ENCODE measurements at places on chromosomes 5 and 9.

- DNase-seq, result no peak
Measured at GRCh38 chr9:89433826-89434225, 64.1 kb downstream of the SEMA4D start.

DNA sequence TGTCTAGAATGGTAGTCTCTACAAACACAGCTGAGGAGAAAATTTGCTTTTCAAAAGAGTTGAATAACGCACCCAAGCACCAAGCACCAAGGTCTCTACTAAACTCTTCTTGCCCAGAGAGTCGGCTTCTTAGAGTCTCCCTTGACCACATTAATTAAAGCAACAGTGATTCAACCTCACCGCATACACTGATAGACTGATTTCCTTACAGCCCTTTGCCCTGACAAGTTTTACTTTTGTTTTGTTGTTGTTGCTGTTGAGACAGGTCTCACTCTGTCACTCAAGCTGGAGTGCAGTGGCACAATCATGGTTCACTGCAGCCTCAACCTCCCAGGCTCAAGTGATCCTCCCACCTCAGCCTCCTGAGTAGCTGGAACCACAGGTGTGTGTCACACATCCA lies 1035.7 kb upstream of the DMAC1 start:
- DNase-seq, result no peak

DNA sequence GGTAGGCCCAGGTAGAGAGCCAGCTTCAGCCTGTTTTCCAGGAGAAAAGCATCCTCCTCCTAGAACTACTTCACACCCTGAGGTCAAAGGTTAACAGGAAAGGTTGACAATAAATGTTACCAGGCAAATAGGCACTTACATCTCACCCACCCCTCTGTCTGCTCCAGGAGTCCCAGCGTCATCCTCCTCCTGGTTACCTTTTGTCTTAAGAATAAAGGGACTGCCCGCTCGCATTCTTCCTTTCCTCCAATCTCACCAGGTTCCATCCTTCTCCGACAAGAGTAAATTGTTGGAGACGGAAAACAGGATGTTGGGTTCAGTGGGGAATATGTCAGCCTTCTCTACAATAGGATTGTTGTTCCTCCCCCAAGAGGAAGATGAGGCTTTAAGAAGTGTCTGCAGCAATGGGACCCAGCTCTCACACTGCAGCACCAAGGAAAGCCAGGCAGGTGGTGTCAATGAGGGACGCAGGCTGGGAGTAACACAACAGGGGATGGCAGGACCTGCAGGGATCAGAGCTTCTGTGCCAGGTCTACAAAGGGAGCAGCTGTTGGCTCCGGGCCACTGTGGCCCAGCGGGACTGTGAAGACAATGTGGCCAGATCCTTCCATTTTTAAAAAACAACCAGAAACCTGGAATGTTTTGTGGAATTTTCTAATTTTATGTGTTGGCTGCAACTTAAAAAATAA lies 29.0 kb downstream of the FAT2 start:
- no peak for DNase-seq

DNA sequence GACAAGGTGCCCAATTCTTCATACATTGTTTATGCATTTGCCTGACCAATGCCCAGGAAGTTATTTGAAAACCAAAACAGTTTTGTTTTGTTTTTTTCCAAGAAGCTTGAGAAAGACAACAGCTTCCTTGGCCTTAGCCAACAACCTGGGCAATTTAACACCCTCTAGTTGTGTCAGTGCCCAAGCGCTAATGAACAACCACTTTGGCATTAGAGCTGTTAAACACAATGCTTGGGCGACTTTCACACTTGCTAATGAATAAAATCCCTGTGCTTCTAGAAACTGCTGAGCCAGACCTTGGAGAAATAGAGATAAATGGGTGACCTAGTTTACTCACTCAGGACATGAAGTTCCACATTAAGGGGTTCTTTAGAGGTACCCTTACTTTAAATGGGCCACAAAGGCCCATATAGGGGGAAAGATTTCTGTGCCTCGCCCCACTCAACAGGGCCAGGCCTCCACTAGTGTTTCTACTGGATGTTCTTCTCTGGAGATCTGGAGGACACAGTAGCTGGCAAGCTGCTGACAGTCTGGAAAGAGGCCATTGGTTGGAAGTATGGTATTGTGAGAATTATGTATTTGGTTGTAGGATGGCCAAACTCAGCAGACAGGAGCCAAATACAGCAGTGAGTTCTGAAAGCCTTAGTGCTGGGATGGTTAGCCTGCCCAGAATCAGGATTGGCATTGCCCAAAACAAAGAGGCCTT lies 179.8 kb downstream of the DOCK8 start:
- peak; percentile 55 for DNase-seq

DNA sequence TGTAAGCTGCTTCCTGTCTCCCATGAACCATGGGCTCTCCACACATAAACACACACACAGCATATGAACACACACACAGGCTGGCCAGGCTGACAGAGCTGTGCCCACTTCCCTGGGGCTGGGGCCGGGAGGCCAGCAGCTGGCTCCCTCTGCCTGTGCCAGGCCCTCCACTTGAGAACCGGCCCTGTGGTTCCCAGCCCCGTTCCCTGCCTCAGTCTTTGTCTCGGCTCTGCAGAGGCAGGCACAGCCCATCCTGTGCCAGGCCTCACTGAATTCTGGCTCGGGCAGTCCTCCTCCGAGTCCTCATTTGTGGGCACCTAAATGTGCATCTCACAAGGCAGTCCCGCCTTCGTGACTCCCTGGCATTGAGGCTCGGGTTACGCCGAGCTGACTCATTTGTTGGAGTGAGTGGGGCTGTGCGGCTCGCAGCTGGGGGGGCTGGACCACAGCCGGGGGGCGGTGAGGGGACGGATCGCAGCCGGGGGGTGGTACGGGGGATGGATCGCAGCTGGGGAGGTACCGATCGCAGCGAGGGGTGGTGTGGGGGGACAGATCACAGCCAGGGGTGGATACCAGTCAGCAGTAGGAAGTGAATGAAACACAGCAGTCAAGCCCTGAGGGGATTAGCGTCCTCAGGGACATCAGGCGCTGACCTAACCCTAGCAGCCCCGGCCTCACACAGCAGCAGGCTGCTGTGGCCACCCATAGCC lies 72.3 kb downstream of the PSMB7 start:
- DNase-seq, result peak; percentile 66

- DNase-seq, result no peak
Measured at GRCh38 chr9:111078391-111079038, 40.2 kb upstream of the LPAR1 start.

GRCh38 chr5:132023258-132024116 lies 12.0 kb upstream of the ACSL6 start:
- DNase-seq, result no peak

DNA sequence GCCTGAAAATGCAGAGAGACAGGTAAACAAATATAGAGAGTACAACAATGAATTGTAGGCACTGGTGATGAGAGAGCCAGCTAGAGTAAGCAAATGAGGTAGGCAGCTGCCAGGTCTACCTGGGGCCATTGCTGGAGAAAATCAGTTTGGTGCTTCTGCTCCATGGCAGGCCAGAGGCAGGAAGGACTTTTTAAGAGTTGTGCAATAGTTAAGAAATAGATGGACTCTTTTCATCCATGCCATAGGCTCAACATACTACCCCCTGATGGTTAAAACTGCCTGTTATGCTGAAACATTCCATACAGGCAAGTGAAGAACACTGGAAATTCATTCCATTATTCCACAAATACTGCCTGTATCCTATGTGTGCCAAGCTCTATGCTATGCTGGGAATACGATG lies 86.5 kb upstream of the CCDC112 start:
- no peak for DNase-seq
